RKO (cell line): ENCODE measurements at places on chromosomes 7 and 10.

DNA sequence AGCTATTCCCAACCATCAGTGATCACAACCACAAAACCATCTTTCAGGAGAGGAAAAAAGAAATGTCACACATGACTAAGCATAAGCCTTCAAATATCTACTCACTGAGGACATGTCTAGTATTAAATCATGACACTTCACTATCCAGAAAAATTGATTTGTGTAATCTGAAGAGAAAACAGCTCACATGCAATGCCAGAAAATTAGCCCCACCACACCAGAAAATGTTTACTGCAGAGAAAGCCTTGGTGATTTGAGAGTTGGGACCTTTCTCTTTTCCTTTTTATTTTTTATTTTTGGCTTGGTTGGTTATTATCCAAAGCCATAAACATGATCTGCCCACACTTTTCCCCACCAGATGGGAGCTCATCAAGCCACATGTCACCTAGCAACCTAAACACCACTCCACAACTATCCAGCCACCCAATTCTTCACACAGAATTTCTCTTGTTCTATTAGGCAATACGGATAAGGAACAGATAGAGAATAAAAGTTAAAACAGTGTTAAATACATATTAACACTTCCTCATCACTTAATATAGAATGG is 3.1 kb downstream of the PARD3 start:
- DNase-seq = no peak

DNA sequence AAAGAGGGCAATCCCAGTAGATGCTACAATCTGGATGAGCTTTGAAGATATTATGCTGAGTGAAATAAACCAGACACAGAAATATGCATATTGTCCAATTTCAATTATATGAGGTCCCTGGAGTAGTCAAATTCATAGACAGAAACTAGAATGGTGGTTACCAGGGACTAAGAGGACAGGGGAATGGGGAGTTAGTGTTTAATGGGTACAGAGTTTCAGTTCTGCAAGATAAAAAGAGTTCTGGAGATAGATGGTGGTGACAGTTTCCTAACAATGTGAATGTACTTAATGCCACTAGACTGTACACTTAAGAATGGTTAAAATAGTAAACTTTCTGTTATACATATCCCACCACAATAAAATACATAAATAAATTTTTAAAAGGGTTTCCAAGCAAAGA is 236.6 kb downstream of the ELMO1 start:
- DNase-seq = no peak

GRCh38 chr10:70918851-70919530 is 30.6 kb upstream of the PCBD1 start:
- DNase-seq = no peak

DNA sequence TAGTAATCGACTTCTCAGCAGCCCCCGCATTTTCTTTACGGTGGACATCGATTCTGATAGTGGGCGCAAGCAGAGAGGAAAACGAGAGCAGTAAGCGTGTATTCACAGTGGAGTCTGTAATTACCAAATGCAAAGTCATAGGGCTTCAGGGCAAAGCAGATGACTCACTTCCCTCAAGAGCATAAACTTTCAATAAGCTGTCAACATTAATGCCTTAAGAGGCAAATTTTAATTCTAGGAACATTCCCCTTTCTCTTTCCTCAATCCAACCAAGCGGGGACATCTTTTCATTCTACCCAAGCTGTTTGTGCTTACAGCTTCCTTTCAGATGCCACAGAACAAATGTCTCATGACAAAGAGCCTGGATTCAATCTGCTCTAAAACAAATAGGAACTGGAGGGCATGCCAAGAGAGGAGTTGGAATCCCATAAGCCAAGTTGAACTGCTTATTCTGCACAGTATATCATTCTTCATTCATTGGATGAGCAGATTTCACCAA is 48.6 kb downstream of the MALSU1 start:
- DNase-seq = peak; percentile 95

DNA sequence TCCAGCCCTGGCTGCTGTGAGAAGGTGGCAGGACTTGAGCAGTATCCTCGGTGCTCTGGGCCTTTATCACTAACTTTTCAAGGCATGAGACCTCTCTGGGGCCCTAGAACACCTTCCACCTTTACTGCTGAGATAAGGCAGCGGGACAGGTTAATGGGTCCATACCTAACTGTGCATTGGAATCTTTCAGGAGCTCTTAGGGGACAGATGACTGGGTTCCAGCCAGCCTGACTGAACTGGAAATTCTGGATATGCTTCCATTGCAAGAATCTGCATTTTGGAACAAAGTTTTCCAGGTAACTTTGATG is 73.0 kb downstream of the ATXN7L1 start:
- no peak for DNase-seq

GRCh38 chr7:83863906-83864305 is 215.0 kb upstream of the SEMA3E start:
- DNase-seq = no peak

GRCh38 chr10:2476812-2477553 is 590.4 kb upstream of the PFKP start:
- DNase-seq = no peak

DNA sequence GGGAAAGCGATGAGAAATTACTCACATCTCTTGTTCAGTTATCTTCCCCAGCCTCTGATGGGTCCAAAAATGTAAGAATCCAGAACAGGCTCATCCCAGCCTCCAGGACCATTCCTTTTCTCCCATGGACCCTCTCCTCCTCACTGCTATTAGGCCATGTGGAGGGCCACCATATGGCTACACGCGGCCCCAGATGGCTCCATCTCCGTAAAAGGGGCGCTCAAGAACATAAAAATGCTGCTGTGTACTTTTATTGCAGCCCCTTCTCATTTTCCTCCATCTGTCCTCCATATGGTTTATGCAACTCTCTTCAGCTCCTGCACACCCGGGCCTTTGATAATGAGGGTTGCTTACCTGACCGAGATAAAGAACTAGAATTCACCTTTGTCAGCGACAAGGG is 166.2 kb downstream of the RAPGEF5 start:
- DNase-seq = no peak

DNA sequence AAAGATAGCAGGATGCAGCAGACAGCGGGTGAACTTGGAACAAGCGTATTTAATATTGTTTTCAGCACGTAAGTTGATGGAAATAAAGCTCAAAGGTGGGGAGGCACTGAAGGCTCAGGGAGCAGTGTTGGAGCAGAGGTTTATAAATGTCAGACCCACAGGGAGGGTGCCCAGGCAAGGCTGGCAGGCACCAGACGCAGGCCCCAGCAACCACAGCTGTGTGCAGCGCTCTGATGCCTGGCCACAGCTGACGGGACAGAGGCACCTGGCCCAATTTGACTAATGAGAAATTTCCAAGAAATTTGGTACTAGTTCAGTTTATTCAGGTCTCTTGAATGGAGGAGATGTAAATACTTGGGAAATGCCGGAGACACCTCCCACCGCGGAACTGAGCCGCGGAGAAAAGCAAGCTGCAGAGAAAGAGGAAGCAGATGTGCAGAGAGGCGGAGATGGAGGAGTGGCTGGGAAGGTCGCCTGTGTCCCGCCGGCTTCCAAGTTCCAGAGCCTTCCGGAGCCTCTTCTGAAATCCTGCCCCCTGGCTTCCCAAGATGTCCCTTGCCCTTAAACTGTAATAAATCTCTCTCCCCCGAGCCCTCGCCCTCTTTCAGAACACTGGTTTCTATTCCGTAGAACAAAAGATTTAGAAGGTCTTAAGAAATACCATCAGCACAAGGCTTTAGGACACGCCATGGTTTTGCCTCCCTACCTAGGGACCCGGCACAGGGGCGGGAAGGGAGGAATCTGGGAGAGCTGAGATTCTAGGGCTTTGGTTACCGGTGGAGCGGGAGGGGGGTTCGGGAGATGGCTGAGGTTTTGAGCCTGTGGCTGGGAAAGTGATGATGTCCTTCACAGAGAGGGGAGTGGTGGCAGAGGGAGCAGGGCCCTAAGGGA is 38.4 kb upstream of the PLXNA4 start:
- no peak for DNase-seq

GRCh38 chr10:121845044-121845784 is 82.6 kb downstream of the ATE1 start:
- no peak for DNase-seq

GRCh38 chr7:75653651-75654050 is 85.1 kb downstream of the HIP1 start:
- DNase-seq = no peak

- no peak for DNase-seq
Observed at GRCh38 chr7:151696721-151697514, 177.2 kb upstream of the RHEB start.

- no peak for DNase-seq
Observed at GRCh38 chr7:8232999-8233847, 28.7 kb downstream of the ICA1 start.

DNA sequence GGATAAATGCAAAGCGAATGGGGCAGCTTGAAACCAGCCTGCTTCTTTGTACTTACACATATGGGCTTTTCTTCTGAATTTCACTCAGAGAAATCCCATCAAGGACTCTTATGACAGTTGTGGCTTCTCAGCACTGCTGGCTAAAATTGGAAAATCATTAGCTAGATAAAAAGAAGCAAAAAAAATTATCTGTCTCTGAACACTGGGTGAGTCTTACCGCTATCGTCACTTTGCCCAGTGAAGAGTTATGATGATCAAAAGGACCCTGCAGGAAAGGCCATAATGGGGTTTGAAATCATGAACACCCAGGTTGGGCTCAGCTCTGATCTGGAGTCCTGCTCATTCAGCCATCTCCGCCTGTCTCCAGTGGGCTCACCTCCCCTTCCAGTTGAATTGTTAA is 34.3 kb downstream of the AOAH start:
- DNase-seq = no peak

GRCh38 chr7:85285527-85285926 is 98.7 kb upstream of the SEMA3D start:
- DNase-seq = no peak
